ENCODE measurements at places on chromosomes 4 and X.

- no peak for DNase-seq
These were observed 160.4 kb upstream of the GPR101 start for GRCh38 chrX:137194164-137194563.

DNA sequence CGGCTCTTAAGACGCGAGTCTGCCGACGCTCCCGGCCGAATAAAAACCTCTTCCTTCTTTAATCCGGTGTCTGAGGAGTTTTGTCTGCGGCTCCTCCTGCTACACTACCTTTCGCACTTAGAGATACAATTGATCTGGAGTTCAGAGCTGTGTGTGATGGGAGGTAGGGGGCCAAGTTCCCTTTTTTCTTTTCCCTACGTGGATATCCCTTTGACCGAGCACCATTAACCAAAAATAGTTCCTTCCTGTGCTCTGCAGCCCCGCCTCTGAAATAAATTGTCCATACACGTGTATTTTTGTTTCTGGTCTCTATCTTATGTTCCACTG lies 555 bp upstream of the PGM2 start:
- DNase-seq: no peak

DNA sequence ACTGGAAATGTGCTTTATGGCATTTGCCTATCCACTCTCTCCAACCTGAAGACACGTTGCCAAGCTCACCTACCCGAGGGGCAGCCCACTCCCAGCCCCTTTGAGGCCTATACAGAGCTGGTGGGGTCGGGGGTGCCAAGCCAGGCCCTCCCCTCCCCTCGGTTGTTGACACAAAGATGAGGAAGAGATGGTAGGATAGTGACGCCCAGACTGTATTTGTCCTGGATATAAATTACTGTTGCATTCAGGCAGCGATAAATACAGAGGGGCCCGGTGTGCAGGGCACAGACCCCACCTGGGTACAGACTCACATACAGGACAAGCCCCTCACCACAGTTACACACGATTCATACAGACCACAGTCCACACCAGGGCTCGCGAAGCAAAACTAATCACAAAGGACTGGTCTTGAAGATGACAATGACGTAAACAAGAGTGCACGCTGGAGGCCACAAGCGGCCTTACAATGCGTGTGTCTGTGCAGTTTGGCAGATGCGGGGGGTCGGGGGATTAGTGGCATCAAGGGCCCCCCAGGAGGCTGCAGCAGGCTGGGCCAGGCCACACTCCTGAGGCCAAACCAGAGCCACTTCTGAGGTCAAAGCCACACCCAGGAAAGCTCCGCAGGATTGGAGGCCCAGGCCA lies 14.6 kb downstream of the DGKQ start:
- no peak for DNase-seq

DNA sequence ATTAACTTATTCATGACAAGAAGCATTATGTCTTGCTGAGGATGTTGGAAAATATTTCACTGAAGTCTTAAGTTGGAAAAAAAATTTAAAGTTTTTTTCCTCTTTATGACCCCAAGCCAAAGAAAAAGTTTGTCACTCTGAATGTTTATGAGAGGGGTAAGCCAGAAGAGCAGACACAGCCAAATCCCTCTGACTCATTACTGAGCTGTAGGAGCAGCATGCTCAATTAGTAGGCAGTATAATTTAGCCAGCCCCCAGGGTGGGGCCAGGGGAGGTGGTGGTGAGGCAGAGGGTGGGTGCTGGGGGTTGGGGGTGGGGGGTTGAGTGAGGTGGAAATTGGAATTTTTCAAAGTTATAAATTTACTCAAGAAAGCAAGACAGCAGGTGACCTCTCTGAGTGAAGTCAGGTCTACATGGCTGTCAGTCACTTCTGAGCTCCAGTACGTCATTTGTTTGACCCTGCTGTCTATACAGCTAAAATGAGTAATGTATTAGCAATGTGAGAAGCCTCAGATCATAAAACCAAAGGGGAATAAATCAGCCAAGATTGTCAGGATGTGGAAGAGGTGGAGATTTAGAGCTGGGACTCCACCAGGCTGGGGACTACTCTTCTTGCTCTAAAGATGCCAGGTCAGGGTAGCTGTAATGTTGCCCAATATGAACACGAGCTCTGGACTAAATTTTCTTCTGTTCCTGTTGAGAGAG lies 98.8 kb upstream of the NDP start:
- no peak for DNase-seq

GRCh38 chr4:102455750-102456149 lies 45.4 kb upstream of the NFKB1 start:
- no peak for DNase-seq

DNA sequence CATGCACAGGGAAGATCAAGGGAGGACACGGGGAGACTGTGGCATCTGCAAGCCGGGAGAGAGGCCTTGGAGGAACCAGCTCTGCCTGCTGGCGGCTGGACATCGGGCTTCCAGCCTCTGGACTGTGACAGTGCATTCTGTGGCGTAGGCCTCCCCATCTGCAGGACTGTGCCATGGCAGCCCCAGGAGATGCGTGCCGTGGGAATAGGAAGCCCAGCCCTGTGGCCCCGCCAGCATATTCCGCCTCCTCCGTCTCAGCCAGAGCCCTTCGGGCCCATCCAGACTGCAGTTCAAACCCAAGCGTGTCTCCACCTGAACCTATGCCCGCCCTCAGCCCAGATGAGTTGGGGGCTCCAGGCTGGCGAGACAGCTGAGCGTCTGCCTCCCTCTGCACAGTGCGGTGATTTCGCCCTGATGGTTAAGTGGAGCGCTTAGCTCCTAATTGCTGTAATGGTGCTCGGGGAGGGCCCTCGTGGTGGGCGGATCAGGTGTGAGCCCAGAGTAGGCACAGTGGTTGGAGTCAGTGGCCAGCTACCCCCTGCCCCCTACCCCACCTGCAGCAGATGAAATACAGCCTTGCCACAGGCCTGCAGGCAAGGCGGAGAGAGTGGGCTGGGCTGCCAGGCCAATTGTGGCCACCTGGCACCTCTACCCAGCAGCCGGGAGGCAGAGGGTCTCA lies 133.9 kb downstream of the HMX1 start:
- DNase-seq: no peak

DNA sequence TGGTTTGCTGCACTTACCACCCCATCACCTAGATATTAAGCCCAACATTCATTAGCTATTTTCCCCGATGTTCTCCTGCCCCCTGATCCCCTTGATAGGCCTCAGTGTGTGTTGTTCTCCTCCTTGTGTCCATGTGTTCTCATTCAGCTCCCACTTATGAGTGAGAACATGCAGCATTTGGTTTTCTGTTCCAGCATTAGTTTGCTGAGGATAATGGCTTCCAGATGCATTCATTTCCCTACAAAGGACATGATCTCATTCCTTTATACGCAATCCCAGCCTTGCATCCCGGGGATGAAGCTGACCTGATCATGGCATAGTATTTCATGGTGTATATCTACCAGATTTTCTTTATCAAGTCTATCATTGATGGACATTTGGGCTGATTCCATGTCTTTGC lies 99.0 kb upstream of the DCAF12L2 start:
- DNase-seq: no peak

DNA sequence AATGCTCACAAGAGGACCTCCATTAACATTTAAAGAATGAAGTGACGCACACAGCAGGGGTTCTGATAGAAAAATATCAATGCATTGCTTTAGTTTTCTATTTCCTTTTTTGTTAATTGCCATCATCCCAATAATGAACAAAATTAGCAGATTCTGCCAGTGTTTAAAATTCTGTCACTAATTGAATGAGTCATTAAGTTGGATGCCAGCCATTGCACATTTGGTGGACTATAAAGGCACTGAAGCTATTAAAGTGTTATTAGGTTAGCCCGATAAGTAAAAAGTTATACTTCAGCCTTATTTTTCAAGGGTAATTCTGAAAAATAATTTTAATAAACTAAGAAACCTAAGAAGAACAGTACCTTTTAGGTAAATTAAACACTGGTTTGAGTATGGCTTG lies 53.1 kb downstream of the MAP3K15 start:
- no peak for DNase-seq

GRCh38 chrX:11346121-11346682 lies 53.0 kb downstream of the AMELX start:
- DNase-seq: no peak

GRCh38 chr4:24103434-24104157 lies 213.7 kb upstream of the PPARGC1A start:
- DNase-seq: no peak

GRCh38 chr4:165625281-165625680 lies 246.5 kb downstream of the CPE start:
- DNase-seq: no peak

DNA sequence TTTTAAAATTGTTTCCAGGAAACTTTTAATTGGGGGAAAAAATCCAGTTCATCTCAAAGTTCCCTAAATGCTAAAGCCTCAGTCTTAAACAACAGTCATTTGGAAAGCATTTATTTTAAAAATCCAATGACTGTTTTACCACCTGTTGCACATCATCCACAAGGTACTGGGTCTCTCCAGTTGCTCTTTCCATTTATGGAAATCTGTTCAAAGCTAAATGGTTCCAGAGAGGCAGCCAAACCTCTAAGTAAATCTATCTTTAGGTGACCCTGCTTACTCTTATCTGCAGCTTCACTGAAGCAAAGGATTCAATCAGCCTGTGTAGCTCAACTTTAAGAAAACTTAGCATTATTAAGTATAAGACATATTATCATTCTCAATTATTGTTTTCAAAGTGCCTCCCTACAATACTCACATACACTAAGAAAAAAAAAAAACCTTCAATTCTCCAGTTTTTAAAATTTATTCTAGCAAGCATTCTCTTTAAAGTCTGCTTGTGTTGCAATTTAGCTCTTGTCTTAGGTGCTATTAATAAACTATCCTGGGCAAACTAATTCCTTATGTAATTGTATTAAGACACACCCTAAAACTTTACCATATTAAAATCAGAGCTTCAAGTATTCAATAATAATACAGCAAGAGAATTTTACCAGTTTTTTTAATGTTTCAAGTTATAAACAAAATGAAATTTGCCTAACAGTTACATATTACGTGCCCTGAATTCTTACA lies 60.6 kb downstream of the NOCT start:
- no peak for DNase-seq

- no peak for DNase-seq
These were observed 213.0 kb upstream of the NHS start for GRCh38 chrX:17161991-17162390.

- DNase-seq: no peak
These were observed 15.2 kb upstream of the ALB start for GRCh38 chr4:73388887-73389286.

GRCh38 chr4:78293348-78293747 lies 236.2 kb downstream of the FRAS1 start:
- DNase-seq: no peak

DNA sequence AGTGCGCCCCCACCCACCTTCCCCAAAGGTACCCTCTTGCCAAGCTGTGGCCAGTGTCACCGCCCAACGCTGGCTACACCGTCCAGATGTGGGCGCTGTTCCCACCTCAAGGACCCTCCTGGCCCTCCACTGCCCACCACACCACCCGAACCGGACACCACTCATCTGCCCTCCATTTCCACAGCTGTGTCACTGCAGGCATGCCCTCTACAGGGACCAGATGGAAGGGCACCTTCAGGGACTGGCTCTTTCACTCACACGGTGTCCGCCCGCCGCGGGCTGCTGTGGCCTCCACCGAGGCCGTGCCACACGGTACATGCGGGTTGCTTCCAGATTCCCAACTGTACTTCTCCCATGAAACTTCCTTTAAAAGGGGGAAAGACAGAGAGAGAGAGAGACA lies 87.7 kb downstream of the FAM53A start:
- no peak for DNase-seq

- no peak for DNase-seq
These were observed 98.2 kb downstream of the PJA1 start for GRCh38 chrX:69066966-69067525.

DNA sequence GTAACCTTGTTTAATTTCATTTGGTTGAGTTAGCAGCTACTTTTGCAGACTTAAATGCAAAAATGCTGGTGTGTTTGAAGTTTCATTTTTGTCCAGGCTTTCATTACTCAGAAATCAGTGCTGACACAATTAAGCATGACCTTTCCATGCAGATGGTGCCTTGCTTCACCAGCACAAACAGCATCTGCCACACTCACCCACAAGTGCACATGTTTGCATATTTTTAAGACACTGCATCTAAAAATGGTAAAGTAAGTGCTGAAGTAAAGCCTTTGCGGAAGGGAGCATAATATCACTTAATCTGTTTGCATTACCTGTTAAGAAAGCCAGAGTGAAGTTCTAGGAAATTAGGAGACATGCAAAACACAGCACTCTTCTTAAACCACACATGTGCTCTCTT lies 7.3 kb upstream of the DAPP1 start:
- no peak for DNase-seq

GRCh38 chr4:52317981-52318380 lies 266.9 kb downstream of the SPATA18 start:
- DNase-seq: no peak

DNA sequence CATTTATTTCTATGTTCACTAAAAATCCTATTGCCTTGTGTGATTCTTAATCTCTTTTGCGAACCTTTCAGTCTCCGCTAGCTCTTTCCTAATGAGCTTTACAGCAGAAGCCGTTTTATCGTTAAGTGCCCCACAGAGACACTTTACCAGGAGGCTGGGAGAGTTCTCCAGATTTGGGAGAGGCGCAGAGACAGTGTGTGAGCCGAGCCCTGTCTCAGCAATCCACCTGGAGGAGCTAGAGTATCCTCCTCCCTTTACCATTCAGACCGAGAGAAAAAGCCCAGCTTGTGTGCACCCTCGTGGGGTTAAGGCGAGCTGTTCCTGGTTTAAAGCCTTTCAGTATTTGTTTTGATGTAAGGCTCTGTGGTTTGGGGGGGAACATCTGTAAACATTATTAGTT lies 54.9 kb upstream of the MTM1 start:
- no peak for DNase-seq

GRCh38 chrX:76850851-76851250 lies 423.3 kb downstream of the MAGEE1 start:
- no peak for DNase-seq

DNA sequence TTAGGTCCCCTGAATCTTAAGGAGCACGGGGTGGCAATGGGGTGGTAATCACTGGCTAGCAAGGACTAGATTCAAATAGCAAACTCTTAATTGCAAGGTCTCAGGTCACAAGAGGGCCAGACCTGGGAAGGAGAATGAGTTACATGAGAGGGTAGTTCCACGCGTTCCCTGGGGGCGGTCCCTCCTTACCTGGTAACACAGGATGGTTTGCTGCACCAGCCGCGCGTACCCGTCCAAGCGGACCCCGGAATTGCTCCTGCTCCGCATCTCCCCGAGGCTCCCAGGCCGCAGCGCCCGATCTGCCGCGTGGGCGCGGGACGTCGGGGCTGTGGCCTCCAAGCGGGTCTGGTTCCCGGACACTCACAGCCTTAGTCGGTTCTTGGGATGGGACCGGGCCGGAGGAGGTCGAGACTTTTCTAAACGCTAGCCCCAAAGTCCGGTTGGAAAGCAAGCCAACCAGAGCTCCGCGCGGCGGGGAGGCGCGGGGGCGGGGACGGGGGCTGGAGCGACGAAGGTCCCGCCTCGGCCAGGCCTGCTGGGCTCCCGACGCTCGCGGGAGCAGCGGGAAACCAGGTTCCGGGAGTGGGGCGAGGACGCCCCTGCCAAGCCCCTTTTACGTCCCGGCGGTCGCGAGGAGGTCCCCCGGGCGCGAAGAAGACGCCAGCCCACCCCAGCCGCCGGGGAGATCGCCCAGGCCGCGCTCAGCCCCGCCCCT lies at the start of gene PHKA2:
TSS of gene PHKA2 (minus strand) at position 449 of the 715 bp plus-strand sequence. CDS start at position 267, 182 bp downstream.
- peak; percentile 2 for DNase-seq

- no peak for DNase-seq
These were observed 149.6 kb upstream of the FAM9B start for GRCh38 chrX:9183481-9183880.
